Activated naive CD4-positive, alpha-beta T cell treated with anti-CD3 and anti-CD28 coated beads, Interleukin-2, amount 50 U/mL, for 72 hours (primary cell): ENCODE measurements at places on chromosomes 6 and 20.

DNA sequence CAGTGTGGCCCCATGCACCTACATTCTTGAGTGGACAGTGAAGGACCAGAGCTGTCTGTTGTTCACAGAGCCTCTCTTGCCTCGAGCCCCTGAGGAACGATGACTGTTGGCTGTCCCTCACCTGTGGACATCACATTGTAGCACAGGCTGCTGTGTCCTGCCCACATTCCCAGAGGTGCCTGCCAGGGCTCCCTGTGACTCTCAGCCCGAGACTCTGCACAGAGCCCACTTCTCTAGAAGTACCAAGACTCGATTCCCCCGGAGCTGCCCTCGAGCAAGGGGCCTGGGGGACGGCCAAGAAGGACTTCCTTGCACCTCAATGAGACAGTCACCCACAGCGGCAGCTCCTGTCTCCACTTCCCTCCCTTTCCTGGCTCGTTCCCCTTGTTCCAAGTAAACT lies 28.6 kb upstream of the DLGAP4 start:
- DNase-seq: no peak

DNA sequence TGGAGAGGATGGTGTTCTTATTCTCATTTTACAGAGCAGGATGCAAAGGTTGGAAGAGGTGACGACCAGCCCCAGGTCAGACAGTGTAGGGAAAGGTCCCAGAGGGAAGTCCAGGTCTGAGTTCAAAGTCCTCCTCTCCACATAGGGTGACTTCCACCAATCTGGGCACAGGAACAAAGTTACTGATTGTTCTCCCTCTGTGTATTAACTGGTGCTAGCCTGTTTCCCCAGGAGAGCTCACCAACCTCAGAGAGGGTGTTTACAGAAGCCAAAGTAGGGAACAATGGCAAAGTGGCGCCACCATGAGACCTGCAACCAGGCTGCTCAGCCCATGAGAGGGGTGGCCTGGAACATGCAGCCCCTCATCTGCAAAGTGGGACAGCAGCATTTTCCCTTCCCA lies 16.8 kb upstream of the SIRPB1 start:
- DNase-seq: no peak

DNA sequence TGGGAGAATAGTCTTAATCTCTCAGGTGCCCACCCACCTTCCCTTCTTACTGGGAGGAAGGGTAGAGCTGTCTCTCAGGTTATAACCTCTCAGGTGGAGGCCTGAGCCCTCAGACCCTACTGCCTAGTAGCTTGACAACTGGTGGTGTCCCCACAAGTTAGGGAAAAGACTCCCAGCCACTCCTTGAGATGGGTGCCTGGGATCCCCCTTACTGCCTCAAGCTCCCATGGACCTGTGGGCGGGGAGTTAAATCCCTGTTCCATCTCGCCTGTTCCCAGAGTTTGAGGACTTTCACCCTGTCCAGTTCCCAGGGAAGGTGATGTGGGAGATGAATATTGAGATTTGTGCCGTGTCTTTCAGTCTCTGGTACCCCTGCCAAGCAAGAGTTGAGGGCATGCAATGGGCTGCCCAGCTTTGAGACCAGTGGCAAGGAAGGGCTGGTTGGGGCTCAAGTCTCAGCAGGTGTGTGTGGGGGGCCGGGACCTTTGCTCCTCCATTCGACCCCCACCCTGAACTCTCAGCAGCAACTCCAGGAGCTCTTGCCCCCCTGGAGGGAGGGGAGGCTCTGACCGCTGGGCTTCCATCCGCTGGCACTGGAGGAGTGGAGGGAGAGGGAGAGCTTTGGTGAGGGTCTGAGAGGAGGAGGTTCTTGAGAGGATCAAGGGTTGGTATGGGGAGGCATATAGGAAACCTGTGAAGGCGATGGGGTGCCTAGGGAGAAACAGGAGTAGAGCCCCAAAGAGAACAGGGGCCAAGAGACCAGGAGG lies 1.1 kb upstream of the PBX2 start:
- no peak for DNase-seq

DNA sequence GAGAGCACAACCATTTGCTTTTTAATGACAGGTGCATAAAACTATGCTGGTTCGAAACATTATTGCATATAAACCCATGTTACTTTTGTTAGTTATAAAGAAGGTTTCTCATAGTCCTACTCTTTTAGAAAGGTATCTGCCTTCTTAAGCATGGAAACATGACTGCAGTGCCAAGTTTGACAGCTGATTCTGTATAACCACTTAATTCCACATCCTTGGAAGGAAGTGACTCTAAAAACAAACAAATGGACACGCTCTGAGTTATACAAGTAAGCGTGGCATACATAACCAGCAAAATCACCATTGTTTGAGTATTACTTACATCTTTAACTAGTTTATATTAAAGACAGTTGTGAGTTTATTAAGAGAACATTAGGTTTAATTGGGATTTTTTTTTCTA lies 125.0 kb upstream of the HDGFL1 start:
- DNase-seq: no peak

GRCh38 chr6:4930025-4930691 lies 73.7 kb downstream of the RPP40 start:
- no peak for DNase-seq

DNA sequence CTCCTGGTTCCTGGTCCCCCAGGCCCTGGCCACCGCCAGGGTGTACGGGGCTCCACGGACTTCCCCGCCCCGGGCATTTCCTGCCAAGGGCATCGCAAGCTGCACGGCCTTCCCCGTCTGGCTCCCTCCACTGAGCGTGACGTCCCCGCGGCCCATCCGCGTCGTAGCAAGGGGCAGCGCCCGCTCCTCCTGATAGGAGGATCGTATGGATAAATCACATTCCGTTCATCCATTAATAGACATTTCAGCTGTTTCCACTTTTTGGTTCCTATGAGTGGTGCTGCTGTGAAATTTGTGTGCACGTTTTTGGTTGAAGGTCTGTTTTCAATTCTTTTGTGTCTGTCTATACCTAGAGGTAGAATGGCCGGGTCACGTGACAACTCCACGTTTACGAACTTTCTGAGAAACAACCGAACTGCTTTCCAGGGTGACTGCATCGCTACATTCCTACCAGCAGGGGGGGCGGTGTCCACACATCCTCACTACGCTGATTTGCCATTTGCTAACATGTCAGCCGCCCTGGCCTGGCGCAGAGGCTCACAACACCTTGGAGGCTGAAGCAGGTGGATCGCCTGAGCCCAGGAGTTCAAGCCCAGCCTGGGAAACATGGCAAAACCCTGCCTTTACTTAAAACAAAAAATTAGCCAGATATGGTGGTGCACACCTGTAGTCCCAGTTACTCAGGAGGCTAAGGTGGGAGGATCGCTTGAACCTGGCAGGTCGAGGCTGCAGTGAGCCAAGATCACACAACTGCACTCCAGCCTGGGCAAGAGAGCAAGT lies 37.7 kb downstream of the KCNQ2 start:
- DNase-seq: peak; percentile 80

GRCh38 chr20:1396702-1397101 lies 3.8 kb upstream of the FKBP1A start:
- DNase-seq: no peak

GRCh38 chr6:154738551-154738961 lies 5.3 kb downstream of the SCAF8 start:
- no peak for DNase-seq

DNA sequence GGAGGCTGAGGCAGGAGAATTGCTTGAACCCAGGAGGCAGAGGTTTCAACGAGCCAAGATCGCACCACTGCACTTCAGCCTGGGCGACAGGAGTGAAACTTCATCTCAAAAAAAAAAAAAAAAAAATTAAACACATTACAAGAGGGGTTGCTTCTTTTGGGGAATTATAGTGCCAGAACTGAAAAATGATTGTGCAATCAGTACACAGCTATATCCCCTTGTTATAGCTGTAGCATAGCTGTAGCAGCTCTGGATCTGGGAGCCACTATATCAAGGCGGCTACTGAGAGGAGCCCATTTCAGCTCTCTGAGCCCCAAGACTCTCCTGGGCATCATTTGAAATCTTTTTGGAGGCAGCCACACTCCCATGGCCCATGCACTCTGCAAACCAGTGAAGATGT lies 334.3 kb downstream of the TFAP2A start:
- DNase-seq: no peak

DNA sequence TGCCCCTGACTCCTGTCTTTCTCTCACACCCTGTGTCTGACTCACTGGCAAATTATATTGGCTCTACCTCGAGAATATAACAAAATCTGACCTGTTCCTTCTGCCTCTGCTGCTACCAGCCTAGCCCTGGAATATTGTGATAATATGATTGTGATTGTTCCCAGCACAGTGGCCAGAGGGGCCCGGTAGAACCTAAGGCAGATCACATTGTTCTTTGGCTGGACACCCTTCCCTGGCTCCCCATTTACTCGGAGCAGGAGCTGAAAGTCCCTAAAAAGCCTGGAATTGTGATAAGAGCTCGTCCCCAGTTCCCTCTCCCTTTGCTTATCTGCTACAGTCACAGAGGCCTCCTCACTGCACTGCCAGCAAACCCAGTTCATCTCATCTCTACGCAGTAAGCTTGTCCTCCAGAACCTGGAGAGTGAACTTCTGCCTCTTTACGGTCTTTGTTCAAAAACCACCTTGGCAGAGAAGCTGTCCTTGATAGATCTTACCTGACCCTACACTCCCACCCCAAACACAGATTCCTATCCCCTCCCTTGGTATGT lies 21.8 kb downstream of the SERPINB6 start:
- no peak for DNase-seq

- DNase-seq: no peak
These were observed 30.9 kb upstream of the SLA2 start for GRCh38 chr20:36676701-36677421.

- no peak for DNase-seq
These were observed 305 bp upstream of the VNN1 start for GRCh38 chr6:132714160-132714559.

DNA sequence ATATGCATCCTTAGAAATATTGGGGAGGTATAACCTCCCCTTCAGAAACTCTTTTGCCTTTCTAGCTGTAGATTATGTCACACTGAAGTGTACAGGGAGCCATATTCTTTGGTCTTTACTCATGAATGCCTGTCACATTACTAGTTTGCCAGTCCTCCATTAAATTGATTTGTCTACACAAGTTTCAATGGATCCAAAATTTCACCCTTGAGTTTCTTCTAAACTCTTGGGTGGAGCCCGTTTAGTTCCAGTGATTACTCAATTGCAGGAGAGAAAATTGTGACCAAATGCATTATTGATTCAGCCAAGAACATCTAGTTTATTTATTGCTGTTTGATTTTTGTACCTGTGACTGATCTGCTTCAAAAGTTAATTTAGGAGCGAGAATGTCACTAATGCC lies 60.4 kb upstream of the TFB1M start:
- no peak for DNase-seq

GRCh38 chr20:2806351-2806701 lies 5.9 kb upstream of the CPXM1 start:
- no peak for DNase-seq

DNA sequence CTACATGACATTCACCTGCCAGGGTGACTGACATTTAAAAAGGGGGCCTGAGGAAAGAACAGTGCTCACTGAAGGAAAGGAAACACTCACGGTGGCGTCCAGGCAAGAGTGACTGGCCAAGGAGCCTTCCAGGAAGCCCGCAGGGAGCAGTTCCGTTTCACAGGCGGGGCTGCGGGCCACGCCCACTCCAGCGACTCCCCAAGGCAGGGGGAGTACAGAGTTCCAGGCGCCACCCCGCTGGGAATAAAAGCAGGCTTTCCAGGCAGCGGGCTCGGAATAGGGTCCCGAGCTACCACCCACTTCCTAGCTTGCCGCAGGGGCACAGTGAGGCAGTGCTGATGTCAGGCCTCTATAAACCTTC lies 34.2 kb downstream of the PKIG start:
- DNase-seq: no peak

DNA sequence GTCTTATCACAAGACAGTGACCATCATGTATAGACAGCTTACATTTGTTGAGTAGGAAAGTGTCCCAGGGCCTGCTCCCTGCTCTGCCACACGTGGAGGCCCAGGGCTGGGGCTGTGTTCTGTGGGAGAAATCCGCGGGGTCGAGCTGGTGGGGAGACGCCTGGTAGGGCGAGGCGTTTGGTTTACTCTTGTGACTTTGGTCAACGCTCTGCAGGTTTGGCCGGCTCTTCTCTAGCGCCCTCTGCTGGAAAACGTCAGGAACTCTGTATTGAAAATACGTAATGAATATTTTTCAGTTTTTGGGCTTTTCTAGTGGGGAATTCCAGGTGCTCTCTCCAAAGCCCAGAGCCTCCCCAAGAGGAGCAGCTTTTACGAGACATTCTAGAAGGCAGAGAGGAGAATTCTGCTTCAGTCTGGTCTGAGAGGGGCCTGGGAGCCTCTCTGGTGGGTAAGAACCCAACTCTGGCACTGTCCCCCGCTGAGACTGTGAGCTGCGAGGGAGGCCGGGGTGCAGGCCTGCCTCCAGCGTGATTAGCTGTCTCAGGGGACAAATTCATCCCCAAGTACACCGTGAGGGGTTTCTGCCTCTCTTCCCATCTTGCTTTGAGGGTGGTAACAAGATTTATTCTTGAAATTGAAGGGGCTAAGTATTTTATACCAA lies 112.6 kb upstream of the RALGAPA2 start:
- peak; percentile 71 for DNase-seq

GRCh38 chr6:152554851-152555250 lies 82.3 kb downstream of the SYNE1 start:
- no peak for DNase-seq

DNA sequence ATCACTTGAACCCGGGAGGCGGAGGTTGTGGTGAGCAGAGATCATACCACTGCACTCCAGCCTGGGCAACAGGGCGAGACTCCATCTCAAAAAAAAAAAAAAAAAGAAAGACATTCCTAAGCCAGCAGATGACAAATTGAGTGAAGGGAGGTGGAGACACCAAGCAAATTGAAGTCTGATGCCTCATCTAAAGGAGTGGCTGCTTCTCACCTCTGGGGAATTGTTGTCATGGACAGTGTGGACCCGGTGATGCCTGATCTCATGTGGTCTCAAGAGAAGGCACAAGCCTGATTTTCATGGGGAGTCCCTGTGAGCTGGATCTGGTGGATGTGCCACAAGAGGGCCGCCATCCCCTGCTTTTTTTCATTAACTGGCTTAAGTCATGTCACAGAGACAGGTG lies 272.0 kb downstream of the ZNF217 start:
- no peak for DNase-seq

DNA sequence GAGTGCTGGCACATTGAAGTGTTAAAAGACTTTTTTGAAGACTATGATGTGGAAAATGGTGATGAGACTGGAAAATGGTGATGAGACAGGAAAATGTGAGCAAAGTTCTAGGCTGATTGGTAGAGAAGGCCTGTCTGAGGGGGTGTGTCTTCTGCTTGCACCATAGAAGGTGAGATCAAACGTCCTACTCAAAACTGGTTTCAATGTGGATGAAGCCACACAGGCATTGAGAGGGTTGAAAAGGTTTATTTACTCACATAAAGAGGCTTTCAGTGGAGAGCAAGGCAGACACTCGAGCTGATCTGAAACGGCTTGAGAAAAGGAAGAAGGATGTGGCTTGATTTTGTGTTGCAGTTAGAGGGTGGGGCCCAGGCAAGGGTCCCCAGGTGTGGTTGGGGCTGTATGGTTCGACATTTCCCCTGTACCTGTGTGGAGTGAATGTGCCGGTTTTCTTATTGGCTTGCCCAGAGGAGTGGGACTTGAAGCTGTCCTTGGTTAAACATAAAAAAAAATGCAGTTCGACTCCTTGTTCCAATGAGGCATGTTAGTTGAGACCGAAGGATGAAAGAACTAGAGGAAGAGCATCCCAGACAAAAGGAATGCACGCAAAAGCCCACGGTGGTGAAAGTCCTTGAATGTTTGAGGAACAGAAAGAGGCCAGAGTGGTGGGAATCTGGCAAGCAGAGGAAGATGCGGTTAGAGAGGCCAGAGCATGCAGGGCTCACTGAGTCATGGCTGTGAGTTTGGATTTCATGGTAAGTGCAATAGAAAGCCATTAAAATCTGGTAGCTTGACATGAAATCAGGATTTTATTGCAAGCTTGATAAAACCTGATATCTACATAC lies 172.3 kb downstream of the EPM2A start:
- no peak for DNase-seq
